ENCODE measurements at places on chromosomes 5 and 9.

DNA sequence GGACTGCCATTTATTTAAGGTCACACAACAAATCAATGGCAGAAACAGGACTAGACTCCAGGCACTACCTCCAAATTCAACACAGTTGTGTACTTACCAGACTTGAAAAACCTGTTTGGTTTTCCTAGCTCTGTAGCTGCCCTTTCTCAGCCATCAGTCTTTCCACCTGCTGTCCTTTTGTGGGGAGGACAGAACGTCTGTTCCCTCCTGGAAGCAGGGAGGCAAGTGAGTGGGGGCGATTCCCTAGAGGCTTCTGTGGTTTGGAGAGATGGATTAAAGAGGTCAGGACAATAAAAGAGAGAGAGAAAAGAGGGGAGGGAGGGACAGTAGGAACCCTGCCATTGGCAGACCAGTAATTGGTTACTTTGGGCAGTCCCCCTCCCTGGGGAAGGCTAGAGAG, 14.7 kb downstream of the ASTN2 start:
- no peak for DNase-seq

- DNase-seq = peak; percentile 4
These were observed 58.8 kb downstream of the CAAP1 start for GRCh38 chr9:26833792-26834191.

DNA sequence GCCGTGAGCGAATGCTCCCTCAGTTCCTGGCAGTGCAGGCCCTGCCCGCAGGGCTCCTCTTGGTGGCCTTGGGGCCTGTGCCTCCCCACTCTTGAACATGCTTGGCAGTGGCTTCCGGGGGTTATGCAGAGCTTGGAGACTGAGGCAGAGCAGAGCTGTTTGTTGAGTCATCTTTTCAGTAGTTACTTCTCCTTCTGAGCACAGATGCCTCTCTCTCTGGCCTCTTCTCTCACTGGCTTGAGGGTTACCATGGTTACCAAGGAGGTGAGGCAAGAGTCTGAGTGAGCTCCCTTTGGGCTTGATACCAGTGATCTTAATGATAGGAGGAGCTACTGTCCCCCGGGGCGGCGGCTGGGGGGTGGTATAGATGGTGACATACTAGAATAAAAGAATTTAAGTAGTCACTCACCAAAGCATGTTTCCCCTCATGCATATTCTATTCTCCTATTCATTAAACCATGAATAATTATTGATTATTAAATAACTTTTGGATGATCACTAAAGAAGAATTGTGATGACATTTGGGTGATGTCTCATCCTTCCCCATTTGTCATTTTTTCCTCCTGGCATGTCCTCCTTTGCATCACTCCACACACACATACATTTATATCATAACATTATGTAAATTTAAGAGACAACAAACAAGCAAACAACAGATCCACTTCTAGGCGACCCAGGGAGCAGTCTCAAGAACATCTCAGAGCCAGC, 111.1 kb downstream of the ARHGAP26 start:
- no peak for DNase-seq

GRCh38 chr5:173664154-173664526, 47.7 kb upstream of the BOD1 start:
- peak; percentile 57 for DNase-seq

DNA sequence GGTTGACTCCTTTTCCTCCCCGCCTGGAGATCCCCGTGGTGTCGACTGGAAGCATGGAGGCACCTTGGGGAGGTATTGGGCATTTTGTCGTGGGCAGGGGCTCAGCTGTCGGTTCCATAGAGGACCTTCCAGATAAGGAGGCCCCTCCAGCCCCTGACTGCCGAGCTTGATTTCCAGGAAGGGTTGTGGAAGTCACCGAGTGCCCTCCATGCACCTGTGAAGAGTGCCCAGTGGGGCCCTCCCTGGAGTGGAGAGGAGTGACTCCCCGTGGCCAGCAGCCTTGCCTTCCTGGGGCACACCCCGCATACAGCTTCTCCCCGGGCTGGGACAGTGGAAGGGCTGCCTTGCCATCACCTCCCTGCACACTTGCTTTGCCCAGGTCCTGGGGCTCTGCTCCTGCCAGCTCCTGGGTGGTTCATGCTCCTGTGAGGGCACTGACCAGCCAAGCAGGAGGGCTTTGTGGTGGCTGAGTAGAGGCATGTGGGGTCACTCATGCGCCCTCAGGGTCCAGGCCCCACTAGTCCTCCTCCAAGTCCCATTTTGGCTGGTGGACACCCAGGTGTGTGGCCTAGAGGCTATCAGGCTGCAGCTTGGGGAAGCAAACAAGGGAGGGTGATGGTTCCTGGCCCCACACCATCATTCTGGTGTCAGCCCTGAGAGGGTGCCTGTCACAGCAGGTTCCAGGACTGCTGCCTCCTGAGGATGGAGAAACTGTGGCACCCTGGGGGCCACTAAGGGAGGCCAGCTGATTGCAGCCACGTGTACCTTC, 133.0 kb downstream of the WNK2 start:
- no peak for DNase-seq

GRCh38 chr5:144582066-144582465, 411.4 kb downstream of the KCTD16 start:
- DNase-seq = no peak

DNA sequence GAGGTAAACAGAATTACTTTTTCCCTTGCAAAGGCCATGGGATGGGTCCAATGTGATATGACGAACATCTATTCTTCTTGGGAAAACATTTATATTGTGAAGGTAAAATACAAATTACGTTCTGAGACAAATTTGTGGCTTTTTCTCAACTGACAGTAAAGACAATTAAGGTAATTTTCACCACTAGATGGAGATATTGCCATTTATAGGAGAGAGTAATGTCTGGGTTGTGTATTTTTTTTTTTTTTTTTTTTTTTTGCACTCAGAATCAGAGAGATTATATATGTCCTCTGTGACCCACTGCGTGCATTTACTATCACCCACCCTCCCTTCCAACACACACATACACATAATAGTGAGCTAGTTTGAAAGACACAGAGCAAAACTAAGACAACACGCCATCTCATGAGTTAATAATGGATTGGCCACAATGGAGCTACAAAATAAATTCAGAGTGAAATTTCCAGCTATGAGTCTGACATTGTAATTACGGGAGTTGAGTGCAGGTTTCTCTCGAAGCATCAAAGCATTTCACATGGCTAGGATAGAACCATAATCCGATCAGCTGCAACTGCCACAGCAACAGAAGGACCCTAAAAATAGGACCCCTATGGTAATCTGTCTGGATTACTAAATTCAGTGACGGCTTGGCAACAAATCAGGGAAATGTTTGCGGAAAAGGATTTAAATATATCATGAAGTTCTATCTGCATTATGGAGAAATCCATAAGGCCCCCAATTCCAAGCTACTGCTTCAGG, 49.2 kb downstream of the ANXA1 start:
- DNase-seq = peak; percentile 91

GRCh38 chr5:17443333-17444130, 54.5 kb upstream of the TAF11L2 start:
- DNase-seq = no peak

DNA sequence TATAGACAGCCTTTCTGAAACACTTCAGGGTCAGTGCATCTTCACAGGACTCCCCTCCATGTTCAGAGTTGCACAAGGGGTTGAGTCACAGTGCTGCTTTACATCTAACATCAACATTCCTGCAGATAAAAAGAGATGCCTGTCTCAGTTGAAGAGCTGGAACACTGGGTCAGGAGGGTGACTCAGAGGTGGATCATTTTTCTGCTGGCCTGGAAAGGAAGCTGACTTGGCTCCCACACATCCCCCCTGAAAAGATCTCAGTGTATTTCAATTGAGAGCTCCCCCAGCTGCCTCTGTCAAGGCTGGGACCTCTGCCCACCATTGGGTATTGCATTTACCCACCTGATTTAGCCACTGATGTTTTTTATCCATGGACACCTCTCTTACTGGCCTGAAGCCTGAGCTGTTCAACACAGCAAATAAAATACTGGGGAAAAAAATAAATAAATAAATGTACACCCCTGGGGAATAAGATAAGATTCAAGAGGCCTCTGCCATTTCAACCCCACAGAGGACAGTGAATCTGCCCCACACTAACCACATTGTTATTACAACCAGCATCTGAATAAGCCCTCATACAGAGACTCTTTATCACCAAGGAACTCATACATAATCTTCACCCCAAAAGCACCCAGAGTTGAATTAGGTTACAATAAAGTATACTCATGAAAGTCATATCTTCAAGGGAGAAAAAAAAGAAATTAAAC, 716.4 kb downstream of the SEMA5A start:
- no peak for DNase-seq

GRCh38 chr9:133961226-133962165, 30.6 kb downstream of the VAV2 start:
- DNase-seq = no peak

DNA sequence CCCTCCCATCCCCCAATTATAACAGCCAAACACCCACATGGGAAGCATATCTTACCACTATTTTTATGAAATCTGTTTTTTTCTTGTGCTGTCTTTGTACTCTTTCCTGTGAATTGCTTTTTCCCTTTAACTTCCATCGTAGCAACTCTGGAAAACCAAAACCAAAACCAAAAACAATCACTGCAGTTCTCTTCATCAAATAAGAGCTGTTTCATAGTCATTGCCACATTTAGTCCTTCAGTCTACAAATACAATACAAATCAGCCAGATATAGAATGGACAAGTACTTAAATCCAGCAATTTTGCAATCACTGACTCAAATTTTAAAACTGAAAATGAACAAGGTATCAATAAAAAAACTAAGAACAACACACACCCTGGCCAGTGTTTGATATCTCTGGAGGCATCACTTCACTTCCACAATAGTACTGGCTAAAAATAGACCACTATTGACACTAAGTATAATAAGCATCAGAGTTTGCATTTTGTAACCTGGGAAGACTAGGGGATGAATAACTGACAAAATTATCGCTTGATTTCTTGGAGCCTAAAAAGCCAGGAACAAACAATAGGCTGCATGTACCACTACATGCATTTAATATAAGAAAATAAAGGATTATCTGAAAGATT, 5.4 kb downstream of the PUM3 start:
- DNase-seq = no peak

GRCh38 chr5:137681191-137681590, 54.7 kb downstream of the KLHL3 start:
- no peak for DNase-seq

- peak; percentile 57 for DNase-seq
These were observed 10.3 kb upstream of the GLE1 start for GRCh38 chr9:128494108-128494745.

- DNase-seq = no peak
These were observed 80.5 kb upstream of the EPB41L4B start for GRCh38 chr9:109401169-109401989.

GRCh38 chr5:39352951-39353350, 11.3 kb downstream of the C9 start:
- DNase-seq = peak; percentile 19

GRCh38 chr9:18569941-18570630, 96.1 kb downstream of the ADAMTSL1 start:
- no peak for DNase-seq

GRCh38 chr5:121174351-121174750, 677.3 kb upstream of the FTMT start:
- no peak for DNase-seq

GRCh38 chr5:95704150-95704549, 21.4 kb upstream of the SPATA9 start:
- no peak for DNase-seq

GRCh38 chr5:179193746-179194145, 133.6 kb downstream of the ZNF354C start:
- DNase-seq = no peak

- DNase-seq = peak; percentile 73
These were observed 156.8 kb downstream of the DCP2 start for GRCh38 chr5:113133211-113133975.

DNA sequence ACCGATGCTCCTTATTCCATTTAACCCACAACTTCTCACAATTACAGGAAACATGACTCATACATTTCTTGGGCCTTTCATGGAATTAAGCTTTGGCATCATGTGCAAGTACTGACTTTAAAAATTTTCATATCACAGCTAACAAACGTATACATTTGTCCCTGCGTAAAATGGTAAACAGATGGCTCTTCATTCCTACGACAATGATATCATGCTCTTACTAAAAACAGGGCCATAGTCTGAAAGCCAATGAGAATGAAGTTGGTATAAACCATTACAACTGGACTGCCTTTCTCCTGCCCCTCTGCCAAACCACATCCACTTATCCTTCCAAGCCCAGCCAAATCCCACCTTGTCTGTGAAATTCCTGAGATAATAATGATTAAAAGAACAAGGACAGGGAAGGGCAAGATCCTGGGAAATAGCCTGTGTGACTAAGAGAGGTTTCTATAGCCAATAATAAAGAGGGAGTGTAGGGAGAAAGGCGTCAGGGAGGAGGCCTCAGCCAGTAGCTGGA, 44.9 kb upstream of the ZNF366 start:
- DNase-seq = no peak

- no peak for DNase-seq
These were observed 228.1 kb upstream of the DAPK1 start for GRCh38 chr9:87269296-87270176.

DNA sequence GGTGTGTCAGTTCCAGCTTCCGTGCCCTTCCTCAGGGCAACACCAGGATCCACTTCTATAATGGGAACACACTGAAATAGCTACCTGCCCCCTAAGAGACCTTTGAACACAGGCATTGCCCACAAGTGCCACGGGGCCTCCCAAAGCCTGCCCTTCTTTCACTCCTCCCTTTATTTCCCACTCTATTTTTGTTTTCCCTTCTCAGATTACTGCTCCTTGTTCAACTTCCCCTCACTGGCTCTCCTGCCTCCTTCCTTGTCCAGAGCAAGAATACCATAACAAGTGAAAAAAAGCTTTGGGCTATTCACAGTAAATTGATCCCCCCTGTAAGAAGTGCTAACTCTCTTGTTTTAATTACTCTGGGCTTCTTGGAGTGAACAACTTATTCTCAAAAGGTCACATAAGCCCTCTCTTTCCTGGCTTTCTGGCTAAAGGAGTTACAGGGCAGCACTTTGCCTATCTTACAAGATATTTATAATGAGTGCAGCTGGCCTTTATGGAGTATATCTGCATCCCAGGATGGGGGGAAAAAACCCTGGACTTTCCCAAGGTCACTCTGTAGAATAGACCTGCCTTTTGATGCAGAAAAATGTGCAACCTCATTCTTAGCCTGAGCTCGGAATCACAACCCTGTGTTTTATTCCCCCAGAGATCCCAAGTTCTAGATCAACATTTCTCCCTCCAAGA, 11.3 kb downstream of the CTXN3 start:
- DNase-seq = no peak
